Caki2 (cell line): ENCODE measurements at places on chromosomes 3 and 15.

- no peak for DNase-seq
These were observed 183.6 kb downstream of the MCTP2 start for GRCh38 chr15:94414916-94415315.

DNA sequence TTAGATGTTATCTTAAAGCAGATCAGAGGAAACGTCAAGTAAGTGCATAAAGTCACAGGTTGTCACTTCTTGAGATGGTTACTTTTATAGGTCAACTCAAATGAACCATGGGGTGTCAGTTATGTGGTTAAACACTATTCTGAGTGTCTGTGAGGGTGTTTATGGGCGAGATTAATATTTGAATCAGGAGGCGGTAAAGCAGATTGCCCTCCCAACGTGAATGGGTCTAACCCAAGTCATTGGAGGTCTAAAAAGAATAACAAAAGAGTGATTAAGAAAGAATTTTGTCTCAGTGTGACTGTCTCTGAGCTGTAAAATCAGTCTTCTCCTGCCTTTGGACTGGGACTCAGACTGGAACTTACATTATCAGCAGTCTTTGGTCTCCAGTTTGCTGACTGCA lies 977.5 kb downstream of the NAALADL2 start:
- no peak for DNase-seq

DNA sequence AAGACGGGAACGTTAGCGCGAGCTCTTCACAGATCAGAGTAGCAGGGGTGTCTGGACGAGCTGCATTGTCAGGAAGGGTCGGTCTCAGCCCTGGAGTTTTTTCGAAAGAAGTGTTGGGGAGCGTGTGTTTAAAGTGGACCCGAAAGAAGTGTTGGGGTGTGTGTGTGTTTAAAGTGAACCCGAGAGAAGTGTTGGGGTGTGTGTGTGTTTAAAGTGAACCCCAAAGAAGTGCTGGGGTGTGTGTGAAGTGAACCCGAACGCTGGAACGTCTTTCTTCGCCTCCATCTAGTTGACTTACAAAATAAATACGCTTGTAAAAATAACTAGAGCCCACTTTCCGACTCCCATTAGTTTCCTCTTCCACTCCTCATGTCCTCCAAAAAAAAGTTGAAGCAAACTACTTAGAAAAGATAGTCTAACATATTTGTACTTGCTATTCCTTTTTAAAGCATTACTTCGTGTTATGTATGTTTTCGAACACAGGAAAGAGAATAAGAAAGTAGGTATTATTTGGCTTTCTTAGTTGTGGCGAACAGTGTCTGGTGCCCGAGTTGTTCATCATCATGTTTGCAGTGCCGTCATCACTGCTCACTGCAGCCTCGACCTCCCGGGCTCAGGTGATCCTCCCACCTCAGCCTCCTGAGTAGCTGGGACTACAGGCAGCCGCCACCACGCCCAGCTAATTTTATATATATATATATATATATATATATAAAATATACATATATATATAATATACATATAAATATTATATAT lies 1.0 kb downstream of the LRCH3 start:
- DNase-seq, result peak; percentile 29

DNA sequence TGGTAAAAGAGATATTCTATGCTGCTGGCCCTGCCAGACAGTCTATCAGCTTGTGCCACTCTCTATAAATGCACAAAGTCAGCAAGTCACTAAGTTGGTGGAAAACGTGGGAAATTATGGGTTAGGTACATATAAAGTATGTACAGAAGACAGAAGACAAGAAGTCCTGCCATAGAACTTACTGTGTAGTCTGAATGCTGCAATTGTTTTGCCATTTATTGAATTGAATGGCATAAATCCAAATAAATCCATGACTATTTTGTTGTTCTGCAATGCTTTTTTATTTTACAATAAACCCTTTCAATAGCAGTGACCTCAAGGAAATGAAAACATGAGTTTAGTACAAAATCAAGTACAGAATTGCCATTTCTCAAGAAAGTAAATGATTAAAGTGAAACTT lies 34.1 kb upstream of the TM4SF1 start:
- DNase-seq, result no peak

GRCh38 chr3:182914341-182914740 lies 66.0 kb downstream of the DCUN1D1 start:
- DNase-seq, result no peak

GRCh38 chr3:34862456-34862855 lies 776.9 kb upstream of the ARPP21 start:
- DNase-seq, result no peak

DNA sequence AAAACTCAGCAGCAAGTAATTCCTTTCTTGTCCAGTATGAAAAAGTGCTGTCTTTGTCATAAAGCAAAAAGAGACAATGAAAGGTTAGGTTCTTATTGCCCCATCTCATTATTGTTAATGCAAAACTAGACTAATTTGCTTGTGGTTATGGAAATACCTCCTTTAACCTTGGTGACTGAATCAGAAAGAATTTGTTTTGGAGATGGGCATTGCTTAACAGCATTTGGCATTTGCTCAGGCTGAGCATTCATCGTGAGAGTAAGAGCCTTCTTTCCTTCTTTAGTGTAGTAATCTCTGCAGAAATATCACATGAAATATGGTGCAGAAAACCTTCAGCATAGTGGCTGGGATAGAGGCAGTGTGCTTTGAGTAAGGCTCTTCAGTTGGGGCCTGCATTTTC lies 103.1 kb downstream of the CNTN6 start:
- peak; percentile 43 for DNase-seq

- DNase-seq, result no peak
These were observed 47.1 kb downstream of the CRTC3 start for GRCh38 chr15:90576711-90577389.

- no peak for DNase-seq
These were observed 117.9 kb downstream of the SCAPER start for GRCh38 chr15:76787273-76787672.

DNA sequence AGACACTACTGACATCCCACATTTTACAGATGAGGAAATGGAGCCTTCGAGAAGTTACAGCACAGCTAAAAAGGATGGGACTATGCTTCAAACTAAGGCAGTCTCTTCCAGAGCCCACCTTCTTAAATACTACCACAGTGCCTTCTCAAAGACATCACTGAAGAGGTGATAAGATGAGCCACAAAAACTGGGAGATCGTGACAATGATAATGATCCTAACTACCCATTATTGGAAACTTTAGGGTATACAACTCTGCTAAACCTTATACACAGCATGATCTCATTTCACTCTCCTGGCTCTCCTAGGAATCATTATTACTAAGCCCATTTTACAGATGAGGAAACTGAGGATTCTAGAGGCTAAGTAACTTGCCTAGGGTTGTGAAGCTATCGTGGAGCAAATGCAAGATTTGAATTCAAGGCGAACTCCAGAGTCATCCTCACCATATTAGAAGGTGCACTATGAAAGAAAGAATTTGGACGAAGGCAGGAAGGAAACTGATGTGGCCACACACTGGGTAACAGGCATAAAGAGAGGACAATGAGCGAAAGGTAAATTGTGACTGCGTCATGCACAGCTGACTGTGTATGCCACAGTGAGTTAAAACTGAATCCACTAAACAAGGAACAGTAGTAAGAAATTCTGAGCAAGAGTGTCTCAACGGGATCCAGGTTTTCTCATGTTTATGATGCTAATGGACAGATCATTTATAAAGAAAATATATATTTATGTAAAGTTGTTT lies 55.4 kb downstream of the SUCLG2 start:
- no peak for DNase-seq

GRCh38 chr3:16013568-16013967 lies 160.9 kb upstream of the GALNT15 start:
- no peak for DNase-seq

GRCh38 chr3:114319453-114319852 lies 25.6 kb downstream of the TIGIT start:
- DNase-seq, result no peak

GRCh38 chr3:84904816-84905555 lies 53.8 kb upstream of the CADM2 start:
- no peak for DNase-seq

DNA sequence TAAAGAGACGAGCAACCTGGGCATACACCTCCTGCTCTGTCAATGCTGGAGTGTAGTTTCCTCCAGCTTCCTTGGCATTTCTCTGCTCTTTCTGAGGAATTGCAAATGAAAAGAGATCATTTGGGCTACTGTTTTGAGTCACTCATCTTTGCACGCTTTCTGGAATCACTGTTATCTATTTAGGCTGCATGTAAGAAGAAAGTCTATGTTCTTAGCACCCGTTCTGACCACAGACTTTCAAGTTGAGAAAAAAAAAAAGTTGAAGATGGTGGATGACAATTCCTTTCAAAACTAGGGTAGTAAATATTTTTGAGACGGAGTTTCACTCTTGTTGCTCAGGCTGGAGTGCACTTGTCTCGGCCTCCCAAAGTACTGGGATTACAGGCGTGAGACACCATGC lies 41.3 kb downstream of the SIN3A start:
- DNase-seq, result no peak

DNA sequence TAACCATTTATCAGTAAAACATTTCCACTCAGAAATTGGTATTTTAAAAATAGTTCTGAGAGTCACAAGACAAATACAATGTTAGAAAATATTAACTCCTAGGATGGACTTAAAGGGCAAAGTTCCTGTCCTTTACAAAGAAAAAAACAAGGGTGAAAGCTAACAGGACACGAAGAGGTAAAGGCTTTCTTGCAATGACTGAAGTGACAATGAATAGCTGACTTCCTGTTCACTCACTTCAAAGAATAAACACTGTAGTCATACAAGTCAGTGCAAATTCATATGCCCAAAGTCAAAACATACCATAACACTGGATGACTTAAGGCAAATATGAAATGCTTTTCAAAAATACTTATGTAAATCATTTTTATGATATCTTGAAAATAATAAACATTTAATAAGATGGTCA lies 1389.8 kb upstream of the ALCAM start:
- no peak for DNase-seq

DNA sequence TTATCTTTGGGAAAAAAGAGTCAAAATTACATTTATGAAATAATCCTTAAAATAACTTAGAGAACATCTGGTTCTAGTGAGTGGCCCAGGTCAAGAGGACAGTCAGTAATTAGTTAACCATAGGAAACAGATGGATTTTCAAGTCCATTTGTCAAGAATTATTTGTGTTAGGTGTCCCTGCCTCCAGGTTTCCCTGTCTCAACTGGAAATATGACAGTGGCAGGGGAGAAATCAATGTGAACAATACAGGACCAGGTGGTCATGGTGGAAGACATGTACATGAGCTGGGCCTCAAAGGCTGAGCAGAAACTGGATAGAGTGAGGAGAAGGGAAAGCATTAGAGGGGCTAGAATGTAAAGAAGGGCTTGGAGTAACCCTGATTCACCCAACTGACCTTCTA lies 372.6 kb downstream of the VPS13C start:
- DNase-seq, result no peak

- DNase-seq, result peak; percentile 64
These were observed 735 bp downstream of the GOLGA8B start for GRCh38 chr15:34582461-34583371.

DNA sequence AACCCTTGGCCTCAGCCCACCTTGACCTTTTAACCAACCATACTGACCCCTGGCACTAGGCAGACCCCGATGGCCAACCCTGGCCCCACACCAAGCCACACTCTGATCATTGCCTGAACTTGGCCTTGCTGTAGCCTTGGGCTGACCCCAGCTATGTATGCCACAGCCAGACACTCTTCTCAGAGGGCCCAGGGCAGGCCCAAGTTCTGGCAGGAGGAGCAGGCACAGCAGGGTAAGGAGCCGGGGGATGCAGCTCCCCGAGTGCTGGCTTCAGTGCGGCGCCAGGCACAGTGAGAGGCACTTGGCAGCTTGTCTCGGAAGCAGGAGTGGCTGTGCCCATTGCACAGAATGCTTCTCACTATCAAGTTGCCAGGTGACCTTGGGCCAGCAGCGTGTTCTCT lies 22.3 kb downstream of the PRR20G start:
- no peak for DNase-seq

DNA sequence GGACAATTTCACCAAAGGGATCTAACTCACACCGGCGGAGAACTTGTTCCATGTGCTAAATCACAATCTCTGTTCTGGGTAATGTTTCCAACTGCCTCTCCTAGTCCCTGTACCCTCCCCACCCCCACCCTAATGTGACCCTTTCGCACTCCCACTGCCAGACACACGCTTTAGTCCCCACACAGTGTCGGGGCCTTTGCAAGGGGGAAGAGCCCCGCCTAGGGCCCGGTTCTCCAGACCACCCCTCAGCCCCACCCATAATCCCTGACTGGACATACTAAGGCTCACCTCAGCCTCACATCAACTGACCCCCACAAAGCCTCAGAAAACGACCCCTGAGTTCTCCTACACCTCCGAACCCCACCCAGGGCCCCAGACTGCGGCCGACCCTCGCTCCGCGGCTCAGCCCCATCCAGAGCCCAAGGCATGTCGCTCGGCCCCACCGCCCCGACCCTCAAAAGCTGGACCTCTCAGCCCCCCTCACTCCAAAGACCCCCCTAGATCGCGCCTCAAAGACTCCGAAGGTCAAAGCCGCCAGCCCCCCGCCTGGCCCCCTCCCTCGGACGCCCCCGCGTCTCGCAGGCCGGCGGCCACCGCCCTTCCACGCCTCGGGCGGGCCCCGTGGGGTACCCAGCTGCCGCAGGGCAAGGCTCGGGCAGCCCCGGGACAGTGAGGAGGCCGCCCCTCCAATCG lies 72.0 kb upstream of the MAP4 start:
- no peak for DNase-seq

DNA sequence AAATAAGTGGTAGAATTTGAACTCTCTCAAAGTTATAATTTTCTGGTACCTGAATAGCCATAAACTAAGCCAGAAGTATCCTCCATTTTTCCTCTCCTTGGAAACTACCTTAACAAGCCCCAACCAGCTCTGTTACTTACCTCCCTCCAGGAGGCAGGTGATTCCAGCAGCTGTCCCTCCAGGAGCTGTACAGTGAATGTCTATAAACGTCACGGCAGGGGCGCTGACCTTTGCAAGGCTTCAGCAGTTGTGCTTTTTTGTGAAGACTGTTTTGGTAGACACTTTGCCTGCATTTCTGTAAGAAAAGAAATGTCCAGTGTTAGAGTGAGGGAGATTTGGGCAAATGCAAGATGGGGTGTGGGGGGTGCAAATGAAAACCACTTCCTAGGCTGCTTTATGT lies 67.2 kb downstream of the LEO1 start:
- no peak for DNase-seq

DNA sequence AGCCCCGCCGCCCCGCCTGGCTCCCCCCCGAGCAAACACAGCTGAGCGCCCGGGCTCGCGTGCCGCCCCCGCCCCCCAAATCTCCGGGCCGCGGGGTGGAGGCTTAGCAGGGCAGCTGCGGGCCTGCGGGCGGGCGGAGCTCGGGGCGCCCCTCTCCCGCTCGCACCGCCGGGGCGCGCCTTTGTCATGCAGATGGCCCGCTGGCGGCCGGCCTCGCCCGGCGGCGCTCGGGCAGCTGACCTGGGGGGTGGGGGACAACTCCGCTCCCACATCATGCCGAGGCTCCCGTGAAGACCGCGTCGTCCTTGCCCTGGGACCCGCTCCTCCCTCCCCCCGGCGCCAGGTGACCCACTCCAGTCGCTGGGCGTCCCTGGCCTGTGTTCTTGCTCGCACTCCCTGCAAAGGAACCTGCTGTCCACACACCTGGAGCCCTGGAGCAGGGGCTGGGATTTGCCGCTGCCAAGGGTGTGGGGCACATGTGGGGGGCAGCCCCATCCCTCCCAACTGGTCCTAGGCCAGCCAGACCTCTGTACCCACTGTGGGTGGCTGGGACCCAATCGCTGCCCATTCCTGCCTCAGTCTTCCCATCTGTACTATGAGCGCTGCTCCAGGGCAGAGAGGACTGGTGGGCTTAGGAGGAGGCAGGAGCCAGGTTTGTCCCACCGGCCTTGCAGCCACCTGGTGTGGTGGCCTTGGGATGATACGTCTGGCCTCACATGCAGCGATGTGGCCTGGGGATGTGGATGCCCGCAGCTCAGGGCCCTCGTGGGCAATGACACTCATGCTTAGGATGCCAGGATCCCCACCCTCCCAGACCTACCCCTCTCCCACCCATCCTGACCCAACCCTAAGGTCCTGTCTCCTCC lies 33.5 kb downstream of the DNAJB8 start:
- no peak for DNase-seq
